ENCODE measurements at places on chromosomes 2 and 18.

GRCh38 chr2:220512419-220512818 lies 885.0 kb downstream of the SLC4A3 start:
- no peak for DNase-seq

- DNase-seq = peak; percentile 33
These were observed 13.0 kb downstream of the AQP12A start for GRCh38 chr2:240704651-240705050.

DNA sequence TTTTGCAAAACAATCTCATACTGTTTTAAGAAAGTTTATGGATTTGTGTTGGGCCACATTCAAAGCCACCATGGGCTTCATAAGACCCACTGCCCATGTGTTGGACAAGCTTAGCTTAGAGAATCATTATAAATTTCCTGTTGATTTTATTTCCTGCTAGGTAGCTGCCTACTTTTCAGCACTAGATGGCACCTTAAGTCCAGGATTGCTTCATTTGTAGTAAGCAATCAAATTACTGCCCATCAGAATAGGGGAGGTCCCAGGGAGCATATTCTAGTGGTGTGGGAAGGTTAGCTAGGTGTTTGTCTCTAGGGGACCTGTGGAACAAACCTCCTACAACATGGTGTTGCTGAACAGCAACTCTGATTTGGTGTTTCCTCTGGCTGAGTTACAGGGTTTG lies 11.0 kb upstream of the DCDC2C start:
- no peak for DNase-seq

GRCh38 chr18:26470011-26470637 lies 78.2 kb downstream of the KCTD1 start:
- no peak for DNase-seq

GRCh38 chr18:6948281-6949055 lies 169.1 kb downstream of the LAMA1 start:
- DNase-seq = no peak

DNA sequence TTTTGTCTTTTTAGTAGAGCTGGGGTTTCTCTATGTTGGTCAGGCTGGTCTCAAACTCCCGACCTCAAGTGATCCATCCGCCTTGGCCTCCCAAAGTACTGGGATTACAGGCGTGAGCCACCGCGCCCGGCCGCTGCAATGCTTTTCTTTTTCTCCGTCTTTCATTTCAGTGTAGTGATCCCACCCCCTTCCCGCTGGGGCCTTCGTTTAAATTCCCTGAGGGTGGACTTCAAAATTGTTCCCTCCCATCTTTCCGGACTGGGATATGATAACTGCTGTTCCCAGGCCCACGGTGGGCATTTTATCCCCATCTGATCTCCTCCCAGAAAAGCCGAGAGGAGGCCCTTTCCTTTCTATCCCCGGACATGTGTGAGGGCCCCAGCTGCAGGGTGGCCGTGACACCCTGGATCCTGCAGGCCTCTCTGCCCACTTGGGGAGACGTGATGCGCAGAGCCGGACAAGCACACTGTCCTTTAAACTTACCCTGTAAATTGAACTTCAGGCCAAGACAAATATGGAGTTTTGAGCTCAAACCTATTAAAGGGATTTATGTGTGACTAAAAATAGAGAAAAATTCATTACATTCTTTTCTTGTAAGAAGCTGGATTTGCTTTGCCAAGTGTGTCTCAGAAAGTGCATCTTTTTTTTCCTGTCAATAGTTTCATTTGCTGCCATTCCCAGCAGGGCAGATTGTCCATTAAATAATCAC lies 54.5 kb upstream of the AFF3 start:
- no peak for DNase-seq

GRCh38 chr2:128451084-128452023 lies 132.7 kb upstream of the HS6ST1 start:
- DNase-seq = peak; percentile 32

DNA sequence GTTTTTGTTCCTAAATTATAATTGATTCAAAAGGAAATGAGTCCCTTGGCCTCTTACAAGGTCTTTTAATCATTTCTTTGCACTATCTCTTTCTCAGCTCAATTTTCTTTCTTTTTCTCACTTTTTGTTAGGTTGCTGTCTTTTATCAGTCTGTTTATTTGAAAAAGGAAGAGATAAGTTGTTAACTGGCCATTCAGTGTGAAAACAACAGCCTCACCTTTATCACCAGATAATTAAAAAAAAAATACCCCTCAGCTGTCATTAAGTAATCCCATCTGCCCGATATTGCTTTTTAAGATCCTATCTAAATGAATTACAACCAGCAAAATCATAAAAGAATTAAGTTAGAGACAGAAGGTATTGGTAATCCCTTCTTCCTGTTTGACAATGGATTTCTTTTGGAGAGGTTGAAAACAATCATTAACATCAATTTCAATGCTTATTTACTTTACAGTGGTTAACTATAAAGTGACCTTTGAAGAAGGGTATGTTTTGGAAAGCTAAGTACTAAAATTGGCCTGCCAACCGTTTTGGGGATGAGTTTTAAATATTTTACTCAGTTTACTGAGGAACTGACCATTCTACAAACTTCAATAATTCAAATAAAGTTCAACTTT lies 104.9 kb downstream of the TGIF1 start:
- no peak for DNase-seq

GRCh38 chr2:19352946-19353720 lies 5.3 kb downstream of the OSR1 start:
- DNase-seq = peak; percentile 50

GRCh38 chr2:239202836-239203235 lies 198.0 kb downstream of the HDAC4 start:
- no peak for DNase-seq

Measured in right cardiac atrium (tissue), 5 donors.